ENCODE measurements at places on chromosomes 3 and 15. TPM values are rescaled to one million over a fixed set of nuclear protein-coding genes. Genes with fewer than 3 reads are reported as not detected.

DNA sequence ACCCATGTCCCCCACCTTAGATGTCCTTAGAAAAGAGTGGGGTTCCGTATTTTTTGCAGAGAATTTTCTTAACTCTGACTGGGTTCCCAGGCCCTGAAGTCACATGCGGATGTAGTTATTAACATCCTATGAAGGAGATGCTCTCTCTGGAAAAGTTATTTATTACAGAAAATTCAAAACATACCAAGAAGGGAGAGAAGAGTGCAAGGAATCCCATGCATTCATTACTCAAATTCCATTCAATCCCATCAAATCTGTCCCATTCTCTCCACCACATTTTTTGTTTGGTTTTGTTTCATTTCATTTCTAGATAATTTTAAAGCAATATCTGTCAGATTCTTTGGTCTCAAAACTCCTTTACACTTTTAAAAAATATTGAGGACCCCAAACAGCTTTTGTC lies 34.3 kb upstream of the ANKRD34C start:
- H3K4me1 ChIP-seq, result no peaks in the 10 kb centered on the region
- no peak overlapping the region for H3K27ac ChIP-seq
- no peaks in the 10 kb centered on the region for H3K36me3 ChIP-seq
- peaks cover 2% of the 10 kb centered on the region for H3K27me3 ChIP-seq
- no peak overlapping the region for H3K4me3 ChIP-seq
- no peak for DNase-seq

DNA sequence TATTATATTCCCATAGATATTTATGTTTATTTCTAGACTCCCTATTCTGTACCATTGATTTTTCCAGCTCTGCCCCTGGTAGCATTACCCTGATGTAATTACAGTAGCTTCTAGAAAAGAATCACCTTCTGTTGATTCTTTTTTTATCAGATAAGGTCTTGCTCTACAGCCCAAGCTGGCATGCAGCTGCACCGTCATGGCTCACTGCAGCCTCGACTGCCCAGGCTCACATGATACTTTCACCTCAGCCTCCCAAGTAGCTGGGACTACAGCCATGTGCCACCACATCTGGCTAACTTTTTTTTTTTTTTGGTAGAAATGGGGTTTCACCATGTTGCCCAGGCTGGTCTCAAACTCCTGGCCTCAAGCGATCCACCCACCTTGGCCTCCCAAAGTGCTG lies 41.8 kb downstream of the SLC24A1 start:
- H3K4me1 ChIP-seq, result peaks cover 11% of the 10 kb centered on the region
- 0 out of 2 replicates have a peak, but pooled peaks cover 5% of the 10 kb centered on the region for H3K36me3 ChIP-seq
- H3K27me3 ChIP-seq, result no peaks in the 10 kb centered on the region

DNA sequence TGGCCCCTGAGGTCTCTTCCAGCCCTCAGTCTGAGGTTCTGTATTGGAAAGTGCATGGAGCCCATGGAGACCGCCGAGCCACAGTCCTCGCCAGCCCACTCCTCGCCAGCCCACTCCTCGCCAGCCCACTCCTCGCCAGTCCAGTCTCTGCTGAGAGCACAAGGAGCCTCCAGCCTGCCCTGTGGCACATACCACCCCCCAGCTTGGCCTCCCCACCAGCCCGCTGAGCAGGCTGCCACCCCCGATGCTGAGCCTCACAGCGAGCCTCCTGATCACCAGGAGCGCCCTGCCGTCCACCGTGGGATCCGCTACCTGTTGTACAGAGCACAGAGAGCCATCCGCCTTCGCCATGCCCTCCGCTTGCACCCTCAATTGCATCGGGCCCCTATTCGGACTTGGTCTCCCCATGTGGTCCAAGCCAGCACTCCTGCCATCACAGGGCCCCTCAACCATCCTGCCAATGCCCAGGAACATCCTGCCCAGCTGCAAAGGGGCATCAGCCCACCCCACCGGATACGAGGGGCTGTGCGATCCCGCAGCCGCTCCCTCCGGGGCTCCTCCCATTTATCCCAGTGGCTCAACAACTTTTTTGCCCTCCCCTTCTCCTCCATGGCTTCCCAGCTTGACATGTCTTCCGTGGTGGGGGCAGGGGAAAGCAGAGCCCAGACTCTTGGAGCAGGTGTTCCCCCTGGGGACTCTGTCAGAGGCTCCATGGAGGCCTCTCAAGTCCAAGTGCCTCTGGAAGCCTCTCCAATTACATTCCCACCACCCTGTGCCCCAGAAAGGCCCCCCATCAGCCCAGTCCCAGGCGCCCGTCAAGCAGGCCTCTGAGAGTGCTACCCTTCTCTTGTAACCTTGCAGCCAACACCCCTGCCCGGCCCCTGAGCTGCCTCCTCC lies 40.9 kb downstream of the PML start:
- H3K27me3 ChIP-seq, result no peaks in the 10 kb centered on the region
- H3K27ac ChIP-seq, result no peak overlapping the region
- H3K4me1 ChIP-seq, result peaks cover 35% of the 10 kb centered on the region
- DNase-seq, result no peak
- no peak overlapping the region for H3K4me3 ChIP-seq

GRCh38 chr3:46930166-46930944 lies 46.2 kb downstream of the CCDC12 start:
- DNase-seq, result no peak
- peaks cover 44% of the 10 kb centered on the region for H3K36me3 ChIP-seq
- H3K27me3 ChIP-seq, result no peaks in the 10 kb centered on the region
- H3K4me1 ChIP-seq, result peaks cover 41% of the 10 kb centered on the region
- H3K27ac ChIP-seq, result no peak overlapping the region
- no peak overlapping the region for H3K4me3 ChIP-seq

GRCh38 chr15:66941791-66942190 lies 123.6 kb upstream of the SMAD3 start:
- H3K4me3 ChIP-seq, result no peak overlapping the region
- DNase-seq, result no peak
- no peaks in the 10 kb centered on the region for H3K36me3 ChIP-seq
- H3K27me3 ChIP-seq, result no peaks in the 10 kb centered on the region

- no peaks in the 10 kb centered on the region for H3K36me3 ChIP-seq
- no peak overlapping the region for H3K27ac ChIP-seq
- no peak overlapping the region for H3K4me3 ChIP-seq
Measured at GRCh38 chr3:30266524-30266923, 339.9 kb upstream of the TGFBR2 start.

GRCh38 chr15:51335538-51336410 lies 2.6 kb downstream of the CYP19A1 start:
- H3K27me3 ChIP-seq, result no peaks in the 10 kb centered on the region
- H3K27ac ChIP-seq, result no peak overlapping the region
- H3K4me3 ChIP-seq, result no peak overlapping the region
- DNase-seq, result no peak
- no peaks in the 10 kb centered on the region for H3K4me1 ChIP-seq

DNA sequence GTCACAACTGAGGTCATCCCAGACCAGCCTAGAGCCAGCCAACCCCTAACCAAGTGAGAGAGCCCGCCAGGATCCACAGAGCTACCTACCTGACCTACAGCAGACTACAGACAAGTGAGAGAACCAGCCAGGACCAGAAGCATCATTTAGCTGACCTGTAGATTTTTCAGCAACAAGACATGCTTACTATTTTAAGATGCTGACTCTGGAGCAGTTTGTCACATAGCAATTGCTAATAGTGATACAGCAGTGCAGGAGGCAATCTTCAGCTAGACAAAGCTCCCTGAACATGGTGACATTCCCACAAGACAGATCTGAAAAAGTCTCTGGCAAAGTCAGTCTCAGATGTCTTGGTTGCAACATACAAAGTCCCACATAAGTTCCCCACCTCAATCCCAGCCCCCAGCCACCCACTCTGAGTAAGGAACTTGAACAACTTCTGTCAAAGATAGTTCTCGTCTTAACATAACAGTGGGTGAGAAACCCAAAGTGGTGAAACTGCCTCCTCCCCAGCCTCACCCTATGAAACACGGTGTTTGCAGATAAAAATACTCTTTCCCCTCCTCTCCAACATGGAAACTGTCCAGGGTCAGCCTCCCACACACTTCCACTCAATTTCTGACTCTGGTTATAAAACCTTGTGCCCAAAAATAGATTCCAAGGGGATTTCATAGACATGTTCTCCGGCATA lies 120.3 kb upstream of the SLC6A11 start:
- no peaks in the 10 kb centered on the region for H3K4me1 ChIP-seq
- no peaks in the 10 kb centered on the region for H3K36me3 ChIP-seq
- no peak overlapping the region for H3K4me3 ChIP-seq
- H3K27ac ChIP-seq, result no peak overlapping the region

The SLC4A7 gene
- total RNA-seq, result 76.9 TPM

The CCDC71 gene
- 24.7 TPM for total RNA-seq

The ROPN1B gene
- total RNA-seq, result not detected

The WDR72 gene
- total RNA-seq, result not detected

The GOLGA8J gene
- not detected for total RNA-seq

The PLCB2 gene
- total RNA-seq, result 61.9 TPM
